ENCODE measurements at places on chromosomes 5 and 9.

GRCh38 chr5:128870373-128870772 is 94.9 kb upstream of the SLC27A6 start:
- DNase-seq: no peak

DNA sequence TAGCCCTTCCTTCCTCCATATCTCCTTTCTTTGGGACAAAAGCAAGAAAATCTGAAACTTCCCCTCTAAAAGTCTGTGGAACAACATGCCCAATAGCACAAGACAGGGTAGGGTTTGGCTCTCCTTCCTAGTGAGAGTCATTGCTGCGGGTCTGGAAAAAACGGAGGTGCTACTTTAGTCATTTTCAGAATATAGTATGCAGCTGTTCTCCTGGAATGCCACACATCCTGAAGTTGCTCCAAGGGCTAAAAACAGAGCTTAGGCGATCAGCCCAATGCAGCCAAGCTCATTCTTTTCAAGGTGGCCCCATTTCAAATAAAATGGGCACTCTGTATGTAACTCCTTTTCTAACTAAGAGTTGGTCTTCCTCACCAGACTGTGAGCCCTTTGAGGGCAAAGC is 39.5 kb upstream of the MYOT start:
- DNase-seq: no peak

DNA sequence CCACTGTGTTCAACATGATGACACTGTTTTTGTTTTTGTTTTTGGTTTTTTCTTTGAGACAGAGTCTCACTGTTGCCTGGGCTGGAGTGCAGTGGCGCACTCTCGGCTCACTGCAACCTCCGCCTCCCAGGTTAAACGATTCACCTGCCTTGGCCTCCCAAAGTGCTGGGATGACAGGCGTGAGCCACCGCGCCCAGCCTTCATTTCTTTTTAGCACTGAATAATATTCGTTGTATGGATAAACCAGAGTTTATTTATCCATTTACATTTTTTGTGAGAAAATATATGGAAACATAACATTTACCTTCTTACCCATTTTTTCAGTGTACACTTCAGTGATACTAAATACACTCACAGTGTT is 4.2 kb downstream of the CARD19 start:
- DNase-seq: no peak

DNA sequence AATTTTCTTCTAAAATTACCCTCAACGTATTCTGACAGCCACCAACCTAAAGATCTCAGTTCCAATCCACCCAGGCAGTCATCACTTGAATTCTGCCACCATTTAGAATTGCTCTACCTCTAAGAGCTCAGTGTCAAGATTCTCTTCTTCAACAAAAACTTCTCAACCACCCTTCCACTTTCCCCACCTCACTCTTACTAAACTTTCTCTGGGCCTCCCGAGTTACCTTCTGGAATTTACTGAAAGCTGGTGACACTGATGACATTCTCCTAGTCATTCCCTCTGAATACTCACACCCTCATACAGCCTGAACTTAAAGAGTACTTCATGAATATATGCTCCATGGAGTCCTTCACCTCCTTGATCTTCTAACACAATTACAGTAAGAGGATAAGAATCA is 209.5 kb downstream of the TSSK1B start:
- no peak for DNase-seq

- no peak for DNase-seq
Observed at GRCh38 chr5:21711866-21712758, 1141.0 kb downstream of the CDH12 start.

- DNase-seq: no peak
Observed at GRCh38 chr9:121819428-121820231, 168.2 kb downstream of the DAB2IP start.

GRCh38 chr5:67289763-67290521 is 93.3 kb upstream of the CD180 start:
- DNase-seq: no peak

- DNase-seq: no peak
Observed at GRCh38 chr9:128245421-128246151, 30.2 kb downstream of the GOLGA2 start.

DNA sequence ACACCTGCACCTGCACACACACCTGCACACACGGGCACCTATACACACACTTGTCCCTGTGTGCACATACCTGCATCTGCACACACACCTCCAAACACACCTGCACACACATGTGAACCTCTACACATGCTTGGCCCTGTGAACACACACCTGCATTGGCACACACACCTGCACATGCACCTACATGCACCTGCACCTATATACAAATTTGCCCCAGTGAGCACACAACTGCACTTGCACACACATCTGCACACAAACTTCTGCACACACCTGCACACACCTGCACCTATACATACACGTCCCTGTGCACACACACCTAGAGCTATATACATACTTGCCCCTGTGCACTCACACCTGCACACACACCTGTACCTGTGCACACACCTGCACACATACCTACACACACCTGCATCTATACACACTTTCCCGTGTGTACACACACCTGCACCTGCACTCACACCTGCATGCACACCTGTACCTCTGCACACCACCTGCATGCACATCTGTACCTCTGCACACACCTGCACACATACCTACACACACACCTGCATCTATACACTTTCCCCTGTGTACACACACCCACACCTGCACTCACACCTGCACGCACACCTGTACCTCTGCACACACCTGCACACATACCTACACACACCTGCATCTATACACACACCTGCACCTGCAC is 21.5 kb upstream of the LPCAT1 start:
- DNase-seq: no peak

- no peak for DNase-seq
Observed at GRCh38 chr5:23372177-23372576, 135.2 kb upstream of the PRDM9 start.

GRCh38 chr5:126499853-126500342 is 76.7 kb downstream of the GRAMD2B start:
- no peak for DNase-seq

GRCh38 chr5:115487756-115488155 is 56.8 kb downstream of the FEM1C start:
- DNase-seq: no peak

DNA sequence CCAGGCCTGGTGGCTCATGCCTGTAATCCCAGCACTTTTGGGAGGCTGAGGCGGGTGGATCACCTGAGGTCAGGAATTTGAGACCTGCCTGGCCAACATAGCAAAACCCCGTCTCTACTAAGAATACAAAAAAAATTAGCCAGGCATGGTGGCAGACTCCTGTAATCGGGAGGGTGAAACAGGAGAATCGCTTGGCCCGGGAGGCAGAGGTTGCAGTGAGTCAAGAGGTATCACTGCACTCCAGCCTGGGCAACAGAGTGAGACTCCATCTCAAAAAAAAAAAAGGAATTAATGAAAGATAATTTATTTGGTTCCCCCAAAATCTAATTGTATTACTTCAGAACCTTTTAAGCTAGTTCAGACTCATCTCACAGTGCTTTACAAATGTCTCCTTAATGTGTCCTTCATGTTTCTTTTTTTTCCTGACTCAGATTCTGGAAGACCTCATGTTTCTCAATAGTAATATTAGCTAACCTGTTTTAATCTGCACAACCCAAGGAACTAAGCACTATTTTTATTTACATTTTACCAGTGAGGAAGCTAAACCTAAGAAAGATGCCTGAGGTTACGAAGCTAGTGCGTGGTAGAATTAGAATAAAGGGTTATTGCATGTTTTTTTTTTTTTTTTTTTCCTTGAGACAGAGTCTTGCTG is 15.1 kb downstream of the FAF2 start:
- DNase-seq: no peak

DNA sequence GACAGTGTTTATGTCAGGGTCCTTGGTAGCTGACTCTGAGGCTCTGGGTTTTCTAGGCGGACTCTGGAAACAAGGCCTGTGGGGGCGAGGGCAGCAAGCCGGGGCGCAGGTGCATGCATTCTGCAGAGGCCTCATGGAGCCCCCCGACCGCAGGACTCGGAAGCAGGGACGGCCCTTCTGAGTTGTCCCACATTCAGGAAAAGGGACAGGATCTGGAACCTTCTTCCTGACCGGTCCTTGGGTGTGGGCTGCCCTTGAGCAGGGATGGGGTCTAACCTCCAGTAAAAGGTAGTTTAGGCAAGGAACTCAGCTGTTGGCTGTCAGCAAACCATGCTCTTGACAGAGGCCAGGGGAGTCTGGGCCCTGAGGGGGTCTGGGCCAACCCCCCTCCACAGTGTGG is 7.4 kb upstream of the COL5A1 start:
- DNase-seq: no peak

GRCh38 chr9:131999692-132000551 is 79.7 kb downstream of the MED27 start:
- DNase-seq: no peak

- DNase-seq: no peak
Observed at GRCh38 chr9:93457006-93457405, 3.6 kb upstream of the FAM120AOS start.

DNA sequence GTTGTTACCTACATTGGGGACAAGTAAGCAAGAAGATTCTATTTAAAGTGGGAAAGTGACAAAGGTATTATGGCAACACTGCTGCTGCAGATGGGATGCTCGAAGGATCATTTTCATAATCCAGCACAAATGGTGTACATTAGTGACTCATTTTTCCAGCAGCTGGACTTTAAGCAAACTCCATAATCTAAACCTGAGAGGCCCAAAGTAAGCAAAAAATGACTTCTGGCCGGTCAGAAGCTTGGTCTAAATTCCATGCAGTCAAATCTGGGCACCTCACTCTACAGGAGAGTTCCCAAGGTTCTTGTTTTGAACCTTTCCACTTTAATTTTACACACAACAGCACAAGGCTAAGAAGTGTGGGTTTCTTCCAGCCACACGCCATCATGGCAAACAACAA is 43.6 kb upstream of the TRAF1 start:
- DNase-seq: no peak

GRCh38 chr5:173751266-173751600 is 134.8 kb upstream of the BOD1 start:
- no peak for DNase-seq

DNA sequence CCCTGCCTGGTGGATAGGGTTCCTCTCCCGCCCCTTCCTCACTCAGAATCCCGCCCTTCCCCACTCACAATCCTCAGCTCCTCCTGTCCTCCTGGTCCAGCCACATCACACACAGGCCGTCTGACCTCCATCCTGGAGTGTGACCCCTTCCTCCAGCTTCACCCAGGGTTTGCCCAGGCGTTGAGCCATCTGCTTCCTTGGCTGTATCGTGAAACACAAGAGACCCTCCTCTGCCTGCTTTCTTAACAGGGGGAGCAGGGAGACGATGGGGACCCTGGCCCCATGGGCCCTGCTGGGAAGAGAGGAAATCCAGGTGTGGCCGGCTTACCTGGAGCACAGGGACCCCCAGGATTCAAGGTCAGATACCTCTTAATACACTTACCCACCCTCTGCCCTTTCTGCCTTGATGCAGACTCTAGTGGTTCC is 32.3 kb upstream of the ORM1 start:
- no peak for DNase-seq

- no peak for DNase-seq
Observed at GRCh38 chr5:59231221-59231931, 648.5 kb downstream of the RAB3C start.

- DNase-seq: no peak
Observed at GRCh38 chr9:89440548-89440947, 57.4 kb downstream of the SEMA4D start.

DNA sequence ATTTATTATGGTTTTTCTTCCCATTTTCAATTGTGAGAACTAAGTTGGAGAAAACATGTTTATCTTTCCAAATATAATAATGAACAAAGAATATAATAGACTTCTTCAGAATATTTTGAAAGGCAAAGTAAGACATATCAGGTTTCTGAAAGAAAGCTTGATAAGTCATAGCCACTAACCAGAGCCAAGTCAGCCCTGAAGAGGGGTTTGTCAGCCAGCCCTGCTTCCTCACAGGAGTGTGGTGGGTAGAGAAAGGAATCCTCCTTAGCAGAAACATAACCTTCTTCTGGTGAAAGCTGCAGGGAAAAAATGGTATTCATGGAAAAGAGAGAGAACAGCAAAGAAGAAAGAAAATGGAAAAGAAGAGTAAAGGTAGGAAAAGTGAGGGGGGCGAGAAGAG is 93.4 kb downstream of the MPDZ start:
- no peak for DNase-seq

DNA sequence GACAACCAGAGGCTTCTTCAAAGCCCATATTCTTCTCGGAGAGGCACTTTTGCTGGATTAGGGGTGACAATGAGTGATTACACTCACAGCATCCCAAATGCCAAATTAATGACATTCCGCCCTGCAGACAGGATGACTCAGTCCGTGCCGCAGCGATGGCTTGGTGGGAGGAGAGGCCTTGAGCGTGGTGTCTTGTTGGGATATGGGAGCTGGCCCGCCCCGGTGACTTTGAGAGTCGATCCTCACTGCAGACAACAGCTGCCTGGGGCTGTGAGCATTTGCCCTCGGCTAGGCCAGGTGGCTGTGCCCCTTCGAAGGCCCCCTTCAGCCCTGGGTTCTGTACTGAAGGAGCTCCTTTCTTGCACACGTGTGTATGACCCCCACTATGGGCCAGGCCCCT is 29.8 kb downstream of the OLFM1 start:
- no peak for DNase-seq

DNA sequence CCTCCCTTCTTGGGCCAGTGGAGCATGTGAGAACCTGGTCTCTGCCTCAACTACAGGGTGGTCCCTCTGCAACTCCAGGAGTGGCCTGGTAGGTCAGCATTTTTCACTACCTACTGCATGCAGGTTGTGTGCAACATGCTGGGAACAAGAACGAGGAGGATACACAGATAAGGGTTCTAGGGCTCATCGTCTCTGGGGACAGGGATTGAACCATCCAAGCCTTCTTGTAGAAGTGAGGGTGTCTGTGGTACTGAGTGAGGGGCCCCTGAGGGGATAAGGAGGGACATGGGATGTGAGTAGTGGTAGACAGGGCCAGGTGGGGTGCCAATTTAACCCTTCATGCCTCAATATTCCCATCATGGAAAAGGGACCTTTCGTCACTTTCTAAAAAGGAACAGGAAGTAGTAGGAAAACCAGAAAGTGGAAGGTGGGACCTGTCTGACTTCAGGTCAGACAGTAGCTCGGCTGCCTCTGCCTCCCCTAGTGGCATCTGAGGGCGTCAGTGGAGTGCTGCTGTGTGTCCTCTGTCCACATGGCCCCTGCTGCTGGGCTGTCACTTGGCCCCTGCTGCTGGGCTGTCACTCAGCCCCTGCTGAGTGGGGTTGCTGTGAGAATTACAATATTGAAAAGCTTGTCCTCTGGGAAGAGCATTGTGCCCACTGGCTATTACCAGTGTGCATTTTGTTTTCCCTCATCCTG is 48.6 kb upstream of the RNU6ATAC start:
- DNase-seq: no peak

GRCh38 chr9:131236761-131237160 is 39.5 kb downstream of the FAM78A start:
- DNase-seq: no peak

- DNase-seq: no peak
Observed at GRCh38 chr9:20671635-20672034, 12.4 kb upstream of the FOCAD start.

DNA sequence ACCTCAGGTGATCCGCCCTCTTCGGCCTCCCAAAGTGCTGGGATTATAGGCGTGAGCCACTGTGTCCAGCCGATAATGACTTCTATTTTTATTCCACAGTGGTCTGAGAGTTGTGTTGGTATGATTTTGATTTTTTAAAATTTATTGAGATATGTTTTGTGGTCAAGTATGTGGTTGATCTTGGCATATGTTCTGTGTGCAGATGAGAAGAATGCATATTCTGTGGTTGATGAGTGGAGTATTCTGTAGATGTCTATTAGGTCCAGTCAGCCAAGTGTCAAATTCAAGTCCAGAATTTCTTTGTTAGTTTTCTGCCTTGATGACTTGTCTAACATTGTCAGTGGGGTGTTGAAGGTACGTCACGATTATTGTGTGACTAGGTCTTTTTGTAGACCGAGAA is 338.2 kb upstream of the TARS1 start:
- no peak for DNase-seq

Measured in effector memory CD4-positive, alpha-beta T cell (primary cell).